A375 (cell line): ENCODE measurements at places on chromosomes 6 and 20. TPM values are rescaled to one million over a fixed set of nuclear protein-coding genes. Genes with fewer than 3 reads are reported as not detected.

TFAP2A gene
- total RNA-seq, result 11.0 and 12.1 TPM in 2 replicates

UFL1 gene
- total RNA-seq, result 7.3 and 9.2 TPM in 2 replicates

ERVFRD-1 gene
- total RNA-seq, result not detected in 2 replicates

GHRH gene
- not detected in 2 replicates for total RNA-seq

TNFAIP3 gene
- 5.5 and 8.4 TPM in 2 replicates for total RNA-seq

FERMT1 gene
- total RNA-seq, result 20.9 and 24.0 TPM in 2 replicates

TBX18 gene
- total RNA-seq, result 11.1 and 11.8 TPM in 2 replicates

SLC17A9 gene
- 19.3 and 19.8 TPM in 2 replicates for total RNA-seq

ISM1 gene
- total RNA-seq, result 0.03 and 0.08 TPM in 2 replicates

MEP1A gene
- total RNA-seq, result not detected in 2 replicates

GTSF1L gene
- not detected in 2 replicates for total RNA-seq

ENPP5 gene
- not detected in 2 replicates for total RNA-seq

HLA-DOB gene
- 1.7 and 2.0 TPM in 2 replicates for total RNA-seq

KHDC1L gene
- total RNA-seq, result not detected in 2 replicates

IL20RA gene
- not detected in 2 replicates for total RNA-seq

CTAGE9 gene
- not detected in 2 replicates for total RNA-seq

MYH7B gene
- 0.04 and 0.13 TPM in 2 replicates for total RNA-seq

CCN5 gene
- not detected in 2 replicates for total RNA-seq

SIRPB2 gene
- not detected in 2 replicates for total RNA-seq

HLA-A gene
- 267 and 308 TPM in 2 replicates for total RNA-seq

DEF6 gene
- total RNA-seq, result 1.0 and 1.5 TPM in 2 replicates

COL19A1 gene
- 14.0 and 15.2 TPM in 2 replicates for total RNA-seq

MLIP gene
- total RNA-seq, result 0.49 TPM in 1 of 2 replicates, not detected in the other
